ENCODE measurements at places on chromosomes 5 and 9.
A peak's percentile ranks its signal among the peaks of the same experiment; 100 is the strongest.

DNA sequence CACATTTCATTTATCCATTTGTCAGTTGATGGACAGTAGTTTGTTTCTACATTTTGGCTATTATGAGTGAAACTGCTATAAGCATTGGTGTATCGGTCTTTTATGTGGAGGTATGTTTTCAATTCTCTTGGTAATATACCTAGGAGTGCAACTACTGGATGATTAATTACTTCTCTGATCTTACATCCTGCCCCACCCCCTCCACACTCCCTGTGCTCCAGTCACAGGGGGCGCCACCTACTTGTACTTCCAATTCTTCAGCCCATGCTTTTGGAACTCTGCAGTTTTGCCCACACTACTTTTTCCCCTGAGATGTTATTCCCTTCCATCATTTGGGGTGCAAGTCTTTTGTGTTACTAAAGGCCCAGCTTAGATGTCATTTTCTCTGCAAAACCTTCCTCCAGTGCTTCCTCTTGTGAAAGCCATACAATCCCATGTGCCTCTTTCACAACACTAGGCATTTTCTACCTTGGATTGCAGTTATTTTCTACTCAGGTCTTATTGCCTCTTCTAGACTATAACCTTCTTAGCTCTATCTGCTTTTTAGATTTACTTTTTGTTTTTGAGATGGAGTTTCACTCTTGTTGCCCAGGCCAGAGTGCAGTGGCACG is 42.1 kb downstream of the SEC61B start:
- no peak for DNase-seq

- DNase-seq = no peak
These were observed 61.4 kb downstream of the SERINC5 start for GRCh38 chr5:80194468-80194867.

DNA sequence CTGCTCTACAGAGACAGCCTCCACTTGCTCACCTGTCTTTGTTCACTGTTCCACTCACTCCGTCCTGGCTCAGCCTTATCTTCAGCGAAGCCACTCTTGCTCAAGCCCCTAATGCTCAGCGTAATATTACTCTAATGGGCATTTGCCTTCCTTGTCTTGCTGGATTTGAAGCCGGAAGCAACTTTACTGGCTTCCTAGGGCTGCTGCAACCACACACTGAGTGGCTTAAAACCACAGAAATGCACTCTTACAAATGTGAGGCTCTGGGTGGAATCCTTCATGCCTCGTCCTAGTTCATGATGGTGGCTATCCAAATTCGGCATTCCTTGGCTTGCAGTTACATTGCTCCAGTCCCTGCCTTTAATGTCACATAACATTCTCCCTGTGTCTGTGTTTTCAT is 85.5 kb upstream of the MARCHF11 start:
- no peak for DNase-seq

GRCh38 chr5:27906481-27906880 is 868.1 kb upstream of the CDH9 start:
- no peak for DNase-seq

- DNase-seq = no peak
These were observed 25.9 kb downstream of the HOMER1 start for GRCh38 chr5:79488058-79488457.

DNA sequence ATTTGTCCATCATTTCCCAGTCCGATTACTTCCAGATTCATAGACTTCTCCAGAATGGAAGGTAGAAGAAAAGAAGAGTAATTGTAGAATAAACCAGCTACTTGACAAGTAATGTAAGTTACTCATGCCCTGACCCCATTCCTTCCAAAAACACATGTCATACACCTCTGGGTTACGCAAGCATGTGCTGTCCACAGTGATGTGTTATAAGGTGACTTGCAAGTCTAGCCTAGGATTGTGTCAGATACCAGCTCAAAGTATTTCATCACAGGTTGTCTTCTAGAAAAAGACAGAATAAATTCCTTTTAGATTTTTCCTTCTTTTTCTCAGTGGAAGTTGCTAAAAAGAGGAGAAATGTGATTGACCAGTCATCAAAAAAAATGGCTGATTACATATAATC is 8.0 kb upstream of the TLR4 start:
- no peak for DNase-seq

GRCh38 chr9:109914280-109915027 is 134.5 kb downstream of the PALM2AKAP2 start:
- peak; percentile 91 for DNase-seq

All from GM04504 (cell line).